Lung (tissue), 17 donors: ENCODE measurements at places on chromosomes 11 and 22.

GRCh38 chr11:117045956-117046355 is 52.3 kb downstream of the SIK3 start:
- H3K27me3 ChIP-seq: no peaks in the 10 kb centered on the region
- no peak overlapping the region for H3K4me3 ChIP-seq
- H3K36me3 ChIP-seq: no peaks in the 10 kb centered on the region
- H3K4me1 ChIP-seq: peaks cover 38% of the 10 kb centered on the region
- DNase-seq: no peak

- H3K4me1 ChIP-seq: peaks cover under 1% of the 10 kb centered on the region
- no peaks in the 10 kb centered on the region for H3K36me3 ChIP-seq
- H3K27me3 ChIP-seq: no peaks in the 10 kb centered on the region
- no peak overlapping the region for H3K4me3 ChIP-seq
- H3K27ac ChIP-seq: no peak overlapping the region
Observed at GRCh38 chr11:121904148-121904547, 211.9 kb downstream of the BLID start.

DNA sequence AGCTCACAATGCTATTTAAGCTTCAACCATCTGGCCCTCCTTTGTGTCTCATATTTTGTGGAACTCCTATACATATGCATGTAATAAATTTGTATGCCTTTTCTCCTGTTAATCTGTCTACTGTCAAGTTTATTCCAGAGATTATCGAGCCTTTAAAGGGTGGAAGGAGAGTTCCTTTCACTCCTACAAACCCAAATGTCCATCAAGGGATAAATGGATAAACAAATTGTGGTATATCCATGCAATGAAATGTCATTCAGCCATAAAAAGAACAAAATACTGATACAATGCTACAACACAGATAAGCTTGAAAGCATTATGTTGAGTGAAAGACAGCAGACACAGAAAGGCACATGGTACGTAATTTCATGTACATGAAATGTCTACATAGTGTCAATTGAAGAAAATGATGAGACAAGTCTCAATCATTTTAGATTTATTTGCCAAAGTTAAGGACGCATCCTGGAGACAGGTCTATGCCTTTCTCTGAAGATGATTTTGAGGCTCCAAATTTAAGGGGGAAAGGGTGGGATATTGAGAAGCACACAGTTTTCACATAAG is 17.7 kb upstream of the FEZ1 start:
- H3K36me3 ChIP-seq: no peaks in the 10 kb centered on the region
- DNase-seq: no peak
- H3K4me3 ChIP-seq: no peak overlapping the region
- H3K27me3 ChIP-seq: no peaks in the 10 kb centered on the region
- H3K4me1 ChIP-seq: no peaks in the 10 kb centered on the region

DNA sequence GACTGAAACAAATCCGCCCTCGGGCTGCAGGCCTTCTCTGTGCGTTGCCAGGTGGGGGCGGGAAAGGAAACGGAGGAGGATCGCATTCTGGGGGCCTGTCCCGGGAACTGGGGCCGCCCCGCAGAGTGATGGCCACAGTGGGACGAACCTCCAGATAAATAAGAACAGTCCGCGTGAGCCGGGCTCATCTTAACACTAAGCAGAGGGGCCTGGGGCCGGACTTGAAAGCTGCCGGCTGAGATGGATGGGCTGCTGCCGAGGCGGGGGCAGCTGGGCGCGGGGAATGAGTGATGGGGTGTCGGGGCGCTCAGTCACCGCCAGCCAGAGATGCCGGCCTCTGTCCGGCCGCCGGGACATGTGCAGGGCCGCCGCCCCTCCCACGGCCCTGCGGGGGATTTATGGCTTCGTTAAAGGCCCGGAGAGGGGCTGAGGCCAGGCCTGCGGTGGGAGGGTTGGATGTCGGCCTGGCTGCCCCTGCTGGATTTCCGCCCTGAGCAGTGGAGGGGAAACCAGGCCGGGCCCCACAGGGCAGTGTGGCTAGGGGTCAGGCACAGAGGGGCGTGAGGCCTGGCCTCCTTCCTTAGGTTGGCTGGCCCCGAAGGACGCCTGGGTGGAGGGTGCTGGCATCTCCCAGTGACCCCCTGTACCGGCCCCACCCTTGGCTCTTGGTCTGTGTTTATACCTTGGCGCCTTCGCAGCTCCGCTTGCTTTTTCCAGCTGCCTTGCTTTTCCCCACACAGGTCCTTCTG is 45.3 kb upstream of the CD82 start:
- peak; percentile 87 for DNase-seq
- H3K27me3 ChIP-seq: no peaks in the 10 kb centered on the region
- no peak overlapping the region for H3K27ac ChIP-seq
- H3K4me1 ChIP-seq: peaks cover 13% of the 10 kb centered on the region

GRCh38 chr11:111975076-111975806 is 38.1 kb downstream of the DIXDC1 start:
- H3K27ac ChIP-seq: no peak overlapping the region
- DNase-seq: no peak
- no peaks in the 10 kb centered on the region for H3K36me3 ChIP-seq
- no peaks in the 10 kb centered on the region for H3K27me3 ChIP-seq
- H3K4me3 ChIP-seq: no peak overlapping the region

GRCh38 chr11:17699147-17700114 is 19.9 kb upstream of the MYOD1 start:
- peaks cover 30% of the 10 kb centered on the region for H3K27me3 ChIP-seq
- no peaks in the 10 kb centered on the region for H3K36me3 ChIP-seq
- H3K27ac ChIP-seq: no peak overlapping the region
- DNase-seq: no peak

GRCh38 chr22:31244046-31244942 is 32.2 kb downstream of the LIMK2 start:
- DNase-seq: no peak
- H3K36me3 ChIP-seq: peaks cover 1% of the 10 kb centered on the region
- no peaks in the 10 kb centered on the region for H3K27me3 ChIP-seq
- no peak overlapping the region for H3K4me3 ChIP-seq
- H3K27ac ChIP-seq: no peak overlapping the region

DNA sequence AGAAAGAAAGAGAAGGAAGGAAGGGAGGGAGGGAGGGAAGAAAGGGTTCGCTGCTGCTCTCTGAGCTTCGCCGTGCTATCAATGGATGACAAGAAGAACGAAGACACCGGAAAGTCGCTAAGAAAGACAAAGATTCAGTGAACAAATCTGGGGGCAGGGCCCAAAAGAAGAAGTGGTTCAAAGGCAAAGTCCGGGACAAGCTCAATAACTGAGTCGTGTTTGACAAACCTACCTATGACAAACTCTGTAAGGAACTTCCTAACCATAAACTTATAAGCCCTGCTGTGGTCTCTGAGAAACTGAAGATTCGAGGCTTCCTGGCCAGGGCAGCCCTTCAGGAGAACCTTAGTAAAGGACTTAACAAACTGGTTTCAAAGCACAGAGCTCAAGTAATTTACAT is 2.9 kb upstream of the TTLL1 start:
- no peak overlapping the region for H3K27ac ChIP-seq
- DNase-seq: no peak
- H3K4me1 ChIP-seq: peaks cover 5% of the 10 kb centered on the region
- H3K36me3 ChIP-seq: no peaks in the 10 kb centered on the region
- H3K27me3 ChIP-seq: no peaks in the 10 kb centered on the region
- H3K4me3 ChIP-seq: no peak overlapping the region

- DNase-seq: no peak
- H3K4me3 ChIP-seq: no peak overlapping the region
- H3K27me3 ChIP-seq: peaks cover 8% of the 10 kb centered on the region
- H3K36me3 ChIP-seq: no peaks in the 10 kb centered on the region
- H3K27ac ChIP-seq: no peak overlapping the region
Observed at GRCh38 chr11:117606211-117606610, 190.8 kb downstream of the DSCAML1 start.

DNA sequence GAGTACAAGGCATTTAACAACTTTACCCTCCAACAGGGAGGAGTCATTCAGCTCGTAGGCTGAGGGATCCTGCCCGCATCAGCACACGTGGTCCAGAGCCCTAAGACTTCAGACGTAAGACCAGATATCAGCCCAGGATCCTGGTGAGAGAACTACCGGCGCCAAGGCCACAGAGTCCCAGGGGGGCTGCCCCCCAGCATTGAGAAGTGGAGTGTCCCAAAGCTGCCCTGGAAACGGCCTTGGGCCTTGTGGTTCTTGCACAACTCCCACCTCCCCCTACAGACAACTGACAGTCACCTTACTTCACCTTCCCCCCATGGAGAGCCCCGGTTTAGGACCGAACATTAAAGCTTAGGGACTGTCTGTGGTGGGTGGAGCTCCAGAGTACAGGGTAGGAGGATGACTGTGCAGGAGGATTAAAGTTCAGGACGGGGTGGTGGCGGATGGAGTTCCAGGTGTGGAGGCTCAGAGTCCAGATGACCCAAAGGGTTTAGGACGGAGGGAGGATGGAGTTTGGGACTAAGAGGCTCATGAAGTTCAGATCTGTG is 1.0 kb downstream of the C11orf91 start:
- H3K4me1 ChIP-seq: peaks cover 24% of the 10 kb centered on the region
- H3K4me3 ChIP-seq: no peak overlapping the region
- DNase-seq: no peak
- H3K27me3 ChIP-seq: no peaks in the 10 kb centered on the region
- no peaks in the 10 kb centered on the region for H3K36me3 ChIP-seq

GRCh38 chr11:7520011-7520942 is 6.5 kb downstream of the PPFIBP2 start:
- no peak overlapping the region for H3K27ac ChIP-seq
- peaks cover 8% of the 10 kb centered on the region for H3K27me3 ChIP-seq
- peaks cover 8% of the 10 kb centered on the region for H3K4me1 ChIP-seq
- H3K4me3 ChIP-seq: no peak overlapping the region

DNA sequence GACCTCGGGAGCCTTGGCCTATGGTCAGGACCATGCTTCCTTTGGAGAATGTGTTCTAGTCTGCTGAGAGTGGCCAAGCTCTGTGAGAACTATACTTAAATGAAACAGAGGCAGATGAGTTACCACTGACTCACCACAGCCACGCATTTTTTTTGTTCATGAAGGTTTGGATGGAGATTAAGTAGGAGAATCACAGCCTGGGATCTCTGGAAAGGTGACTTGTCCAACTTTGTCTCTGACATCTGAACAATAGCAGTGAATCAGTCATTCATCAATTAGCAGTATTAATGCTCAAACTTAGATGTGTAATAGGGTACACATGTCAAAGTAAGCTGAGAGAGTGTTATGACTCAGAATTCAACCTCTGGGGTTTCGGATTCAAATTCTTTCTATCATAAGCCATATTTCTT is 100.7 kb upstream of the ANO3 start:
- no peak overlapping the region for H3K27ac ChIP-seq
- no peak overlapping the region for H3K4me3 ChIP-seq
- H3K36me3 ChIP-seq: no peaks in the 10 kb centered on the region
- no peak for DNase-seq

DNA sequence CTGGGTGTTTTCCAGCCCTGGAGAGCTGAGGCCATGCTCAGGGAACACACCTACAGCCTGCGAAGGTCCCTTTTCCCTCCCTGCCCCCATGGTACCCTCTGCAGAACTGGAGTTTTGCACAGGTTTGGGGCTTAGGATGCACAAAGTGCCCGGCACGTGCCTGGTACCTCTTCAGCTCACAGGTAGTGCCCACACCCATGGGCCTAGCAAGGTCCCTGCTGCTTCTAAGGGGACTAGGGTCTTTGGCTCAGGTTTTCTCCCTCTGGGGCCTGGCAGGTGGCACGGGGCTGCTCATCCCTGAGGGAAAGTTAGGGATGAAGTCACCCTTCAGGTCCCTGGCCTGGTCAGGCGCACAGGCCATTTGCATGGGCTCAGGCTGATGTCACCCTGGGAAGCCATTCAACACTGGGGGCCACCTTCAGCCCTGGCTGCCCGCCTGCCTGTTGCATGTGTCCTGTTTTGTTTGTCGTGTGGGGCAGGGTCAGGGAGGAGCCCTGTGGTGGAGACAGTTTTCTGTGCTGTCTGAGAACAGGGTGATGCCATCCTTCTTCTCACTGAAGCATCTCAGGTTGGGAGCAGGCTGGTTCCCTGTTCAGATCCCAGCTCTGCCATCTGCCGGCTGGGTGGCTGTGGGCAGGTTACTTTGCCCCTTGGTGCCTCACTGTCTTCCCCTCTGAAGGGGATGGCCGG is 68.3 kb upstream of the CRYBB3 start:
- peaks cover 3% of the 10 kb centered on the region for H3K4me1 ChIP-seq
- no peak overlapping the region for H3K4me3 ChIP-seq

DNA sequence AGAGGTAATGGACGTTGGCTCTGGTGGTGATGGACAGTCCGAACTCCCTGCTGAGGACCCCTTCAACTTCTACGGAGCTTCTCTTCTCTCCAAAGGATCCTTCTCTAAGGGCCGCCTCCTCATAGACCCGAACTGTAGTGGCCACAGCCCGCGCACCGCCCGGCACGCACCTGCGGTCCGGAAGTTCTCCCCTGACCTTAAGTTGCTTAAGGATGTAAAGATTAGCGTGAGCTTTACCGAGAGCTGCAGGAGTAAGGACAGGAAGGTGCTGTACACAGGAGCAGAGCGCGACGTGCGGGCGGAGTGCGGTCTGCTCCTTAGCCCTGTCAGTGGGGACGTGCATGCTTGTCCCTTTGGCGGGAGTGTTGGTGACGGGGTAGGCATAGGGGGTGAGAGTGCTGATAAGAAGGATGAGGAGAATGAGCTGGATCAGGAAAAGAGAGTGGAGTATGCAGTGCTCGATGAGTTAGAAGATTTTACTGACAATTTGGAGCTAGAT is 6.1 kb downstream of the DGCR8 start:
- peaks cover 15% of the 10 kb centered on the region for H3K4me1 ChIP-seq
- H3K4me3 ChIP-seq: no peak overlapping the region
- DNase-seq: no peak
- H3K27ac ChIP-seq: no peak overlapping the region
- peaks cover 20% of the 10 kb centered on the region for H3K36me3 ChIP-seq

- H3K27ac ChIP-seq: no peak overlapping the region
- DNase-seq: no peak
- H3K36me3 ChIP-seq: no peaks in the 10 kb centered on the region
Observed at GRCh38 chr11:19933132-19933735, 220.6 kb downstream of the NAV2 start.
